ENCODE measurements at places on chromosomes 7 and 10.
A peak's percentile ranks its signal among the peaks of the same experiment; 100 is the strongest.

- no peak for DNase-seq
Measured at GRCh38 chr10:96389785-96390184, 31.0 kb upstream of the OPALIN start.

DNA sequence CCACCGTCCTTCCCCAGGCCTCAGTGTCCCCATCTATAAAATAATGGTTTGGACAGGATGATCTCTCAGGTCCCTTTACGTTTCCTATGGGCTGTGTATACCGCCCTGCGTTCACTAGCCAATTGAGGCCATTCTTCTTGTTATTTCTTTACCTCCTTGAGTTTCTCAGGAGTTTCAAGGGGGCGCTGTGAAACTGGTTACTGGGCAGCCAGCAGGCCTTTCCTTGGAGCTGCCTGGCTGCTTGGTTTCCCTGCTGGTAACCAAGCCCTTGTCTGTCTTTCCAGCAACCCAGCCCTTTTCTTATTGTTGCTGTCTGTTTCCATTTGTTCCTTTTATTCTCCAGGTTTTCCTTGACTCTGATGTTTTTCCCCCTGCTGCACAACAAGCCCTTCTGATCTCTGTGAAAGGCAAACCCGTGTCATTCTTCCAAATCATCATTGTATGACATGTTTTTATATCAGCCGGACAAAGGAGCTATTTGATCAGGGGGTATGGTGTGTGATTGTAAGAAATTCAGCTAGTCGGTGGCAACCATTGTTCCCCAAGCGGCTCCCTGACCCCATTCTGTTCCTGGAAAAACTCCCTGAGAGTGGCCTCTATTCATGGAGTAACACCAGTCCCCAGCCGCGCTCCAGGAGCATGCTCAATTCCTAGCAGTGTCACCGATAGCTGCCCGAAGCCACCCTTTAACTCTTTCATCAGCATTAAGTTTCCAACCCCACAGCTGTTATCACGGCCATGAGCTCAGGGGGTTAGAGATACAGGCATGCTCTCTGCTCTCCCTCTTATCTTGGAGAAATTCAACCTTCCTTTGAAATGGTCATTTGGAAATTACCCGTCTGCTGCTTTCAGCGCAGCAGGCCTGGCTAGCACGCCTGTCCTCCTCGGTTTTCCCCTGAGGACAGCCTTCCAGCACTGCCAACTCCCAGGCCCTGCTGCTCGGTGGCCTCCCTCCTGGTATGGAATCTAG lies 26.6 kb downstream of the FGF8 start:
- no peak for DNase-seq

DNA sequence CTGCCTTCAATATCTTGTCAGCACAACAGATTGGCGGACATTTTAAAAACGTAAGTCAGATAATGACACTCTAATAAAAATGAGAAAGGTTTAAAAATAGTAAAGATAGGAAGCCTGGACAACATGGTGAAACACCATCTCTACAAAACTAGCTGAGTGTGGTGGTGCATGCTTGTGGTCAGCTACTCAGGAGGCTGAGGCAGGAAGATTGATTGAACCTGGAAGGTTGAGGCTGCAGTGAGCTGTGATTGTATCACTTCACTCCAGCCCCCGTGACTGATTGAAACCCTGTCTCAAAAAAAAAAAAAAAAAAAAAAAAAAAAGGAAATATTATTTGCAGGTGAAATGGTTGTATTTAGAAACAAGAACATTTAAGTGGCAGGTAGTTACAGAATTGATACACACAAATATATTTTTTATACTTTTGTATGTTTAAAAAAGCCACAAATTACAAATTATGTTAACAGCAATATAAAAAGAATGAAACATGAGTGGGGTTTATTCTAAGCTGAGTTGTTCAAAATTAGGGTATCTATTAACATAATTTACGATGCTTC lies 141.9 kb downstream of the ADK start:
- DNase-seq: no peak

- no peak for DNase-seq
Measured at GRCh38 chr7:37427276-37427940, 21.3 kb downstream of the ELMO1 start.

- DNase-seq: no peak
Measured at GRCh38 chr10:66834802-66835201, 91.0 kb upstream of the LRRTM3 start.

DNA sequence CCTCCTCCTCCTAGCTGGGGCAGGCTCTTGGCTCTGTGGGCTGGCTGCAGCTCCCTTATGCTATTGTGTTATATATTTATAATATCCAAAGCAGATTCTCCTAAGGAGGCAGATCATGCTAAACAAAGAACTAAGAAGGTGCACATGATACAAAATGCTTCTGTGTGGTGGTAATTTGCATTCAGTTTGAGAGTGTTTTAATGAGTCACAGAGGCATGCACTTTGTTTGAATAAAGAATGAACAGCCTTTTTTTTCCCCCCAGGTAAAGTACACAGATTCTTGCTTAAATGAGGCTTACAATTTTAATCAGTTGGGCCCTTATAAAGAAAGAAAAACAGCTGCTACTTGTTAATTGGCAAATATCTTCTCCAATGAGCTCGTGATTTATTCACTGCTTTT lies 95.0 kb downstream of the FANK1 start:
- no peak for DNase-seq

DNA sequence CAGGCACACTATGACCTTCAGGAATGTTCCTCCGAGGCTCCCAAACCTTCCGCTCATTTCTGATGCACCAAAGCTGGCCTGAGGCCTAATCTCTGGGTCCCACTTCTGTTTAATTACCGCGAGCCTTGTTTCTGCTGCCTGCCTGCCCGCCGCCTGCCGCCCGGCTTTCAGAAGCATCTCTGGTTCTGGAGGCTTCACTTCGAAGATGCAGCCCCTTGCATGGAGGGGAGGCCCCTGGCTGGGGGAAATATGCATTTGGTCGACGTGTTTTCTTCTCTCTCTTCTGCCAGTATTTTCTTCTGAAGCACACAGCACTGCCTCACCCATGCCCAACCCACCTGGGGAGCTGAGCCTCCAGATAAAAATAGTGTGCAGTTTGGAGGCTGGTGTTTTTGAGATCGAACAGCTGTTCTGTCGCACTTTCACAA lies 166.9 kb downstream of the PAXIP1 start:
- no peak for DNase-seq

DNA sequence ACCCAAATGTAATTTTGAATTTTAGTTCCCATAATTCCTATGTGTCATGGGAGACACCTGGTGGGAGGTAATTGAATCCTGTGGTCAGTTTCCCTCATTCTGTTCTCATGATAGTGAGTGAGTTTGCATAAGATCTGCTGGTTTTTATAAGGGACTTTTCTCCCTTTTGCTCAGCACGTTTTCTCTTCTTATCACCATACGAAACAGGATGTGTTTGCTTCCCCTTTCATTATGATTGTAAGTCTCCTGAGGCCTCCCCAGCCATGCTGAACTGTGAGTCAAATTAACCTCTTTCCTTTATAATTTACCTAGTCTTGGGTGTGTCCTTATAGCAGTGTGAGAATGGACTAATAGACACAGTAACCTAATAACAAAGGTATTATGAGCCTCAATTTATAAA lies 36.1 kb upstream of the ZNF736 start:
- DNase-seq: no peak

DNA sequence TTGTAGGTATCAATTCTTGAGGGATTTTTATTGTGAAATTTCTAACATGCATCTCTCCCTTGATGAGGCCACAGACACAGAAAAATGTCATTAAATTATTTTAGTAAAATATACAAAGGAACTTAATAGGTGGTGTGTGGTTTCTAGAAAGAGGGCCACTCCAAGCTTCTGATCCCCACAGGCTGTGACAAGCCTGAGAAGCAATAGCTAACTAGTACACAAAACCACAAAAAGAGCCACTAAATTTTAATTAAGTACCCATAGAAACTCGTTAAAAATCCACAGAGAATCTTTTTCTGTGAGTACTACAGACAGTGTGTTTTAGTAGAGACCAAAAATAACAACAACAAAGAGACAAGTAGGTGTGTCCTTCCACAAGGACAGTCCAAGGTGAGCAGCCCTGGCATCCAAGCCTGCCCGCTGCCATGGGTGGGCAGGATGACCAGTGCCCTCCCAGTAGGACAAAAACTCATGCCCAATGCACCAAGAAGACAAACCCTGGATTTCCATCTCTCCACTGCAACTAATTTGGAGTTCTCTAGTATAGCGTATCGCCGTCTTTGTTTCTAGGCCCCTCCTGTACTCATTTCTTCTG lies 81.0 kb downstream of the RNF216 start:
- DNase-seq: no peak

GRCh38 chr10:47050618-47051455 lies 139.6 kb downstream of the PTPN20 start:
- no peak for DNase-seq

- no peak for DNase-seq
Measured at GRCh38 chr7:36303202-36304098, 86.2 kb upstream of the ANLN start.

- DNase-seq: peak; percentile 61
Measured at GRCh38 chr7:100799037-100799896, 28.1 kb downstream of the EPHB4 start.

DNA sequence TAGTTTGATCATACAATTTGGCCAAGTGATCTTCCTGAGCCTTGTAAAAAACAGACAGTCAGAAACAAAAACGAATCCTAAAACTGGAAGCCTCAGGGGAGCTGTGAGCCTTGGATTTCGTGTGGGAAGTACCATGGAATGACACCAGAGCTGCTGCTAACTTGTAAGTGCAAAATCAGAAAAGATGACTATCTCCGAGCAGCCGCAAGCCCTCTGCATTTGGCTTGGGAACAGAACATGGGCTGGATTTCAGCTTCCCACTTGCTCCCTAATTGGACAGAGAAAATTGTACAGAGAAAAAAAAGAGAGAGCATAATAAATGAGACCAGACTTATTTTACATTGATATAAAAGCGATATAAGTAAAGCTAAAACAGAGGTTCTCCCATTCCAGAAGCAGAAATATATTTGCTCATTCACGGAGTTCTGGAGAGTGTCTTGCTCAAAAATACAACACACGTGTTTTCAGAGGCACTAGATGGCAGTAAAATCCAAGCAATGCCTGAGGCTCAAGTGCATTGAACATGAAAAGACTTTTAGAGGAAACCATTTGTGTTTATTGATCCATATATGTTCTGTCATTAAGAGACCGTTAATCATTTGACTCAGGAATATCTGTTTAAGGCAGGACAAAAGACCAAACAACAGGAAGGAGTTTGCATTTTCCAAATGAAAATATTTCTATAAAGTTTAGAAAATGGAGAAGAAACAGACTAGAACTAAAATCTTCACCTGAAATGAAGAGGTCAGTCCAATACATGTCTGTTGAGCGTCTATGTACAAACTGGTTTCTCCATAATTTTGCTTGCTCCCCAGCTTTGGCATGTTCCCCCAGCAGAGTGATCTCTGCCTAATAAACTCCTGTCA lies 78.3 kb upstream of the SLC26A5 start:
- no peak for DNase-seq

DNA sequence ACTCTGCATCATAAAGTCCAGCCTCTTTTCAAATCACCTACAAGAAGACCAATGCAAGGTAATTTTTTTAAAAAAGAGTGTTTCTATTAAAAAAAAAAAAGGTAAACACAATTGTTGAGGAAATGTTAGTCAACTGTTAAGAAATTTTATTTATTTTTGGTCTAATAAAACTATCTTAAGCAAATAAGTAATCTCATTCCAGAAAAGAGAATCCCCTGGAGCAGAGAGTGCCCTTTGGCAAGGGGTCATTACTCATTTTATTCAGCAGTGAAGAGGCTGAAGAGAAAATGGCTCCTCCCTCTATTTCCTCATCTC lies 63.4 kb upstream of the GSDME start:
- DNase-seq: no peak

DNA sequence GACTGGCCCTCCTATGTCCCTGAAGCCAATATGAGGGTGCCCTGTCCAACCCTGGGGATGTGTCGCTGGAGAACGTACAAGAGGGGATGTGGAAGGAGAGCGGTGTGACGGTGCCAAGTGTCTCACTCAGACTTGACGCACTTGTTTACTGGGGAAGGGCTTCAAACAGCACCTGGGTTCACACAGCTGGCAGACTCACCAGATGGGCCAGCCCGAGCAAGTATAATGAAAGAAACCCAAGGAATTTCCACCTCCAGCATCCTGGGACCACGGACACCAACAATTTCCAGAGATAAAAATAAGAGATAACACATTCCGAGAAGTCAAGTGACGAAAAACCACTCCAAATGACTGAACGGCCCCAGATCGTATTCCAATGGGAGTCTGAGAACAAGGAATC lies 5.3 kb downstream of the ATP5MF start:
- DNase-seq: no peak

GRCh38 chr7:140025241-140025640 lies 37.5 kb downstream of the PARP12 start:
- no peak for DNase-seq

- no peak for DNase-seq
Measured at GRCh38 chr10:115003396-115003795, 65.4 kb downstream of the TRUB1 start.

- no peak for DNase-seq
Measured at GRCh38 chr7:133623721-133624120, 370.8 kb downstream of the EXOC4 start.

DNA sequence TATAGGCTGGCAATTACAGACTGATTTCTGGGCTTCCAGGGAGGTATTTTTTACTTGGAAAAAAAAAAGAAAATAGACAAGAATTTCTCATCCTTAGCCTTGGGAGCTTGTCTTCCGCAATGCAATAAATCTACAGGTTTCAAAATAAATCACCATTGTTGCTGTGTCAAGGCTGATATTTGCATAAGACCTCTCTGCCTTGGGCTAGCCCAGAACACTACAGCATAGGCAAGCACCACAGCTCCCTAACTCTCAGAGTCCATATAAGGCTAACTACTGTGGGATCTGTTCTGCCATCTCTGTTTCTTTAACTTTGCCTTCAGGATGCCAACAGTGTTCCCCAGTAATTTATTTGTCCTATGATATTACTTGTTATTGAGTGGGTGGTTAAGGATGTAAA lies 64.4 kb downstream of the ZWINT start:
- no peak for DNase-seq

GRCh38 chr10:69786791-69787190 lies 14.9 kb upstream of the COL13A1 start:
- no peak for DNase-seq
